ENCODE measurements at places on chromosomes 7 and 10.

GRCh38 chr7:82722946-82723345, 279.4 kb upstream of the CACNA2D1 start:
- no peak for DNase-seq

DNA sequence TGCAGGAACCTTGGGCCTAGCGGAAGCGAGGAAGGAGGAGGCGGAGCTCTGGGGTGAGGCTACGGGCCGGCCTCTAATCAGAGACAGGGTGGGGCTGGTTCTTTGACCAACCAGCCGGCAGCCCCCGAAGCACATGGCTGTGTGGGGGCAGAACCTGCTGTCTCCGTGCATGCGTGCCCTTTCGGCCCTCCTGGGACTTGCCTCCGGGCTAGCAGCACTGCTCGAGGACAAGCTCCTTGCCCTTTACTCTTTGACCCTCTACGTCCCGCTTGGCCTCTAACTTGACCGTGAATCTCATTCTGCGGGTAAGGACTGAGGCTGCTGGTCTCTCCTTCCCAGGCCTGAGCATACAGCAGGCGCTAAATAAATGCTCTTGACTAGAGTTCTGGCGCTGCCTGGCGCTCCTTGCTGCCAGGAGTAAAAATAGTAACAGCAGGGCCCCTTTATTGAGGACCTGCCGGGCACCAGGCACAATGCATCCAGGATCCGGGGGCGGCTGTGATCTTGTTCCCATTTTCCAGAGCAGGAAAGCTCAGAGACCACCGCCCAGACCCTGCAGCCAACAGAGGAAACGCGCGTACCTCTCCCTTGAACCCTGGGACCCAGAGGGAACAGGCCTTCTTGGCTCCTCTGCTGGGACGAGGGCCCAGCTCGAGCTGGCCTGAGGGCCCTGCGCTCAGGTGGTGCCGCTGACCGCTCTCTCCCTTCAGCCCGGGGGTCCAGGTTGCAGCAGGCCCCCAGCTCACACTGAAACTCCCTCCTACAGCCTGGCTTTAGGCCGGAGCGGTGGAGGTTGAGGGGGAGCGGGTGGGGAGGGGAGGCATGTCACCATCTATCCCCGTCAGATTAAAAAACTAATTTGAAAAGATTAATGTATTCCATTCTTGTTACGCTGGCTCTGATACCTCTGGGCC, 2.7 kb upstream of the COMTD1 start:
- peak; percentile 74 for DNase-seq

DNA sequence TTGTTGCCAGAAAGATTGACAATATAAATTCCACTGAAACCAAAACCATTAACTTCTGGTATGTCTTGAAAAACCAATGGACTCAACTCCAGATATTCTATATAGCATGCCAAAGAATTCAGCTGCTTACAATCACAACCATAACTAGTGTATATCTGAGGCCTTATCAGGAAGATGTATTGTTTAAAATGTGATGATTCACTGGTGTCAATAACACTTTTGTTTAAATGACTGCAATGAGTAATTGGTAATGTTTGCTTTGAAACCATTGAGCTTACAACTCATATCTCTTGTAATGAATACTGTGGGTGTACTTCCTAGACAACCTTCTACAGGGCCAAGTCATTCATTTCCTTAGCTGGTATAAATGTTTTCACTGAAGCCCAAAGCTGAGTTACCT, 727.9 kb upstream of the KCND2 start:
- DNase-seq = no peak

DNA sequence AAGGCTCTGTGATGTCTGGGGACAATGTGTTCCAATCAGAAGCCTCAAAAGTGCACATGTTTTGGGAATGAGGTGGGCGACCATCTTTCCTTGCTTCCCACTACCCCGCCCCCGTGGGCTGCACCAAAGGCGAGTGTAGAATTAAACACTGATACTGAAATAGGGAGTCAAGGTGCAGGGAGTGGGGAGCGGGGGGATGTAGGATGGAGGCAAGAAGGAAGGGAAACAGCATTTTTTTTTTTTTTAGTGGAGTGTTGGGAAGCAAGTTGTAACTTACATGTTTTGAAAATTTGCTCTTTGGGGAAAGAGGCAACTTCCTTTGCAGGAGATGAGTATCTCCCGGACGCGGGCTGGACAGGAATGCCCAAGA, 484 bp upstream of the DLX5 start:
- DNase-seq = no peak

DNA sequence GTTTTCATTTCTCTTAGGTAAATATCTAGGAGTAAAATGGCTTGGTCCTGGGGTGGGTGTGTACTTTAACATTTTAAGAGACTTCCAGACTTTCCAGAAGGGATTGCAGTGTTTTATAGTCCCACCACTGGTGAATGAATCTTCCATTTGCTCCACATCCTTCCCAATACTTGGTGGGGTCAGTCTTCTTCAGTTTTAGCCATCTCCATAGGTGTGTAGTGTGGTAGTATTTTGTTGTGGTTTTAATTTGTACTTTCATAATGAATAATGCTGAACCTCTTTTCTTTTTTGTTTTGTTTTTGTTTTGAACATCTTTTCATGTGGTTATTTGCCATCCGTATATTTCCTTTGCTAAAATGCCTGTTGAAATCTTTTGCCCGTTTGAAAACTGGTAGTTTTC, 86.4 kb downstream of the ANKRD61 start:
- DNase-seq = no peak

GRCh38 chr10:60189861-60190475, 199.7 kb downstream of the ANK3 start:
- DNase-seq = no peak

DNA sequence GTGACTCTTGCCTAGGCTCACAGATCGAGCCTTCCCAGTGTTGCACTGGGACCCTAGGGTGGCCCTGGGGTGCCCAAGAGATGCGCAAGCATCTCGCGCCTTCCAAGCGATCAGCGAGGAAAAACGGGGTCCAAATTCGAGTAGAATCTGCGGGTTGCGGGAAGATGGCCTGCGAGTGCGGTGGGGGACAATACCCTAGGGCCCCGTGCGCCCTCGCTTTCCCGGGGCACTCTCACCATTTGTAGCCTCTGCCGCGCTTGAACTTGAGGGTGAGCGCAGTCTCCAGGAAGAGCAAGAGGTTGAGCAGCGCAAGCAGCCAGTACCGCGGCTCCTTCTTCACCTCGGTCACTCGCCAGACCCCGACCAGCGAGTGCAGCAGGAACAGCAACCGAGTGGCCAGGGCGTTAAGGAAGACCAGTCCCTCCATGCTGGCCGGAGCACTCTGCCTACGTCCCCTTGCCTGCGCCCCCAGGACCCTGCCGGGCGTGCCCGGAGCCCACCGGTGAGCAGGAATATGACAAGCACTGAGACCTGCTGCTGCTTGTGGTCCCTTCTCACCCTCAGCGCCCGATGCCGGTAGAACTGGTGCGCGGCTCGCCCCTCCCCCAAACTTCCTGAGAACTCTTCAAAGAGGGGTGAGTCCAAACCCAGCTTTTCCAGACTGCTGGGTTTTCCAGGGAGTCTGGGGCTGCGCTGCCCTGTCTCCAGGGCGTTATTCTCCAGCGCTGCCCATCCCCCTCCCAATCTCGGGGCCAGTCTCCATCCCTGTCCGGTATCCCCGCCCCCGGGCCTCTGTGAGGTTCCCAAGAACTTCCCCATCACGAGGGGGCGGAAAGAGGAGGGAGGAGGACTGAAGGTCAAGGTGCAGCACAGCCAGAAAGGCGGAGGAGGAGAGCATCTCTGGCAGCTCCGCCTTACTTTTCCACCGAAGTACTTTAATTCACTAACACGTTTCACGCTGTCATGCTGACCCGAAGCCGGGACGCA, at the start of gene TMEM26:
Gene TMEM26, minus strand, starts transcription at position 727 of the 987 bp plus-strand sequence. Its CDS starts 300 bp downstream, at position 427.
- peak; percentile 77 for DNase-seq

- DNase-seq = no peak
These were observed 123.7 kb downstream of the MPP7 start for GRCh38 chr10:28179006-28179742.

DNA sequence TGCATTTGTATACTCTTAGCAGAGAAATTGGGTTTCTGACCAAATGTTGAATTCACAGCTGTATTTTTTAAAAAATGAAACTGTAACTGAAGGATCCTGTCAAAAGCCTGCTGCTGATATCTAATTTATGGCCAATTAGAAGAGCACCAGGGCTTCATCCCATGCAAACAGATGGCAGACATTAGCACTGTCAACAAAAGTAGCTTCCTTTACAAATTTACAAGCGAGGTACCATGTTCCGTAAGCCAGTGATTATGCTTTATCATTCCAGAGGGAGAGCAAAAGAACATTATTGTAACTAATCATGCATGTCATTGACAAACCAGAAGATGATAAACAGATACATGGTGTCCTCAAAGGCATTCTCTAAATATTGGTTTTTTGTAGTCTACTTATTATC, 177.2 kb upstream of the DKK1 start:
- no peak for DNase-seq

- peak; percentile 61 for DNase-seq
These were observed 141.3 kb upstream of the AGK start for GRCh38 chr7:141409801-141410329.

- no peak for DNase-seq
These were observed 68.0 kb downstream of the SUGCT start for GRCh38 chr7:40202851-40203250.

DNA sequence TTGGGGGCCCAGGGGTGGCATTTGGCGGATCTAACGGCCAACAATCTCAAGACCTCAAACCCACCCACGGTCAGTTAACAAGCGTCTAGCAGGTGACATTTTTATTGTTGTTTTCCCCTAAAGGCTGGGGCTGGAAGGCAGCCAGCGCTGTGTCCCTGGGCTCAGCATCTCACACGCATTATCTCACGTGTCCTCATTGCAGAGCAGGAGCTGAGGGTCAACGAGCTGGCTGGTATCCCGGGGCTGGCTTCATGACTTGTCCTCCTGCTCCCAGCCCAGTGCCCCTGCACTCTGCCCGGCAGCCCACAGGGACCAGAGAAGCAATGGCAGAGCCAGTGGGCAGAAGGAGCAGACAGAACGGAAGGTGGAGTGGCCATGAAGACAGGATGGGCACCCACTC, 54.4 kb upstream of the TMEM273 start:
- no peak for DNase-seq

DNA sequence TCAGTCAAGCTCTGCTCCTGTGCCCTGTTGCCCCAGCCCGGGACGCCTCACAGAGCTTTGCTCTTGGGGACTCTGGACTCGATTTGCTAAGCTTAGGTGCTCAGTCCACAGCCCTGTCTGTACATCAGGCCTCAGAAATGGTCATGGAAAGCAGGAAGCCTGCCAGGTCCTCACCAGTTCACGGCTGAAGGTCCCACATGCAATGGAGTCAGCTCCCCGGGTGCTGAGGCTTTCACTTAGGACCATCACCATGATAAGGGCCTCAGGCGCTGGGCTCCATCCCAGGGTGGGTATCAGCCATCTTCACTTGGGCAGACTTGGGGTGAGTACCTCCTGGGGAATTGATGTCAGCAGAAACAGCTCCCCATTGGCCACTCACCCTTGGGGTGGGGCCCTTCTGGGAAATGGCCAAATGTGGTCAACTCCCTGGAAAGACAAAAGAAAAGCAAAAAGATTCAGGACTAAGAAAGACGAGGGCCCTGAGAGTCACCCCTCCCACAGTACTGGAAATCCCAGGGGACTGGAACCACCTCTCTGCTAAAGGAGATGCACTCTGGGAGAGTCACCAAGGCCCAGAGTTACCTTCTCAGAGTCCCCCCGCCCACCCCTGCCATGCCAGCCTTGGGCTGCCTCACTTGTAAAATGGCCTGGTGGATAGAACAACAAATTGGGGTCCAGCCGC, 37.6 kb downstream of the FAM53B start:
- DNase-seq = no peak

- DNase-seq = no peak
These were observed 101.2 kb upstream of the PRPS1L1 start for GRCh38 chr7:18128846-18129245.

GRCh38 chr10:27319752-27320431, 79.3 kb upstream of the ACBD5 start:
- peak; percentile 63 for DNase-seq

DNA sequence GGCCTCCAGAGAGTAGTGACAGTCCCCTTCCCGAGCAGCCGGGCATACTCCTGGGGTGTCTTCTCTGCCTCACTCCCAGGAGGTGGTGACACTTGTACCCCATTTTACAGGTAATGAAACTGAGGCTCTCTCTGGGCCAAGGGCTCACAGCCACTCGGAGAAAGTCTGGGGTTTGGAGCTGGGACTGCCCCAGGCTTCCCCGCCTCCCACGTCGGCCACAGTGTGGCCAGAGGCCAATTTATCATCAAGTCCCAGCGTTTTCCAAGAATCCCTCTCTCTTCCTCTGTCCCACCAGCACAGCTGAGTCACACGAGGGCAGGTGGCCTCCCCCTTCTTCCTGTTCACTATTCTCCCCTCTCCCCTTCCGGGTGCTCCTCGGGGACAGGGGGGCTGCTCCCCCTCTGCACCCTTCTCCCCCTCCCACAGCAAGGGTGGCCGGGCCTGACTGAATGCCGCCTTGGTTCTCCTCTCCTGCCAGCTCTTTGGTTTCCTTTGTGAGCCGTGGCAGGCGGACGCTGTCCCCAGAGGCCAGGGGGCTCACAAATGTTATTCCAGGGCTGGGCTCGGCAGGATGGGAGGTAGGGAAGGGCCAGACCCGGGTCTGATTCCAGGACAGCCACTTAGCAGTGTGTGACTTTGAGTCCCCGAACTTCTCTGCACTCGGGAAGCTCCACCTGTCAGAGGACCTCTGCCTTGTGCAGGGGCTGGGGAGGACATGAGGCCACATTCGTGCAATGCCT, 17.7 kb downstream of the CLIP2 start:
- DNase-seq = no peak

DNA sequence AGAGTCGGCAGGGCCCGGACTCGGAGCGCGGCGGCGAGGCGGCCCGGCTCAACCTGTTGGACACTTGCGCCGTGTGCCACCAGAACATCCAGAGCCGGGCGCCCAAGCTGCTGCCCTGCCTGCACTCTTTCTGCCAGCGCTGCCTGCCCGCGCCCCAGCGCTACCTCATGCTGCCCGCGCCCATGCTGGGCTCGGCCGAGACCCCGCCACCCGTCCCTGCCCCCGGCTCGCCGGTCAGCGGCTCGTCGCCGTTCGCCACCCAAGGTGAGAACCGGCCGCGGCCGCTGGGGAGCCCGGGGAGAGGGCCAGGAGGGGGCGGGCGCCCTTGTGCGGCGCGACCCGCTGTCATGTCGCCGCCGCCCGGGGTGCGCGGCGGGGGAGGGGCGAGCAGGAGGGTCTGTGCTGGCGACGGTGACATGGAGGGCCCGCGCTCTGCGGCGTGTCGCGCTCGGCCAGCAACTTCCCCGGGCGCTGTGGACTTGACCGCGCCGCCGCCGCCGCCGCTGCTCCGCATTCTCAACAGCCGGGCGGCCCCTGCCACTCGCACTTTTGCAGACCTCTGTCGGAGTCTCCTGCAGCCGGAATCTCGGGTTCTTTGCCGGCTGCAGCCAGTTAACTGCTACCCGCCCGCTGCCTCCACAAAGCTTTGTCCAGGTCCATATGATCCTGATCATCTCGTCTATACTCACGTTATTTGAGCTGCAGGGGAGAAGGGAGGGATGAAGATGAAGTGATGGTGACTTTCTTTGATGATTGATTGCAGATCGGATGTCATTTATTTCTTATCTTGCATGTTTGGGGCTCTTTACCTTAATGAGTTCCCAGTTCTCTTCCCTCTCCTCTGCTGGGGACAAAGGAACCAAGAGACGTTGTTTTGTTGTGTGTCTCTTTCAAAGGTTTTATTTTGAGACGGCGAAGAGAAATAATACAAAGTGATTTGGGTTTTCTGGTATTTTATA, 869 bp downstream of the TRIM24 start:
- DNase-seq = peak; percentile 38

All from H9 (cell line).